Right forelimb (tissue), 1 donor: ENCODE measurements at places on chromosomes 7 and 10.

DNA sequence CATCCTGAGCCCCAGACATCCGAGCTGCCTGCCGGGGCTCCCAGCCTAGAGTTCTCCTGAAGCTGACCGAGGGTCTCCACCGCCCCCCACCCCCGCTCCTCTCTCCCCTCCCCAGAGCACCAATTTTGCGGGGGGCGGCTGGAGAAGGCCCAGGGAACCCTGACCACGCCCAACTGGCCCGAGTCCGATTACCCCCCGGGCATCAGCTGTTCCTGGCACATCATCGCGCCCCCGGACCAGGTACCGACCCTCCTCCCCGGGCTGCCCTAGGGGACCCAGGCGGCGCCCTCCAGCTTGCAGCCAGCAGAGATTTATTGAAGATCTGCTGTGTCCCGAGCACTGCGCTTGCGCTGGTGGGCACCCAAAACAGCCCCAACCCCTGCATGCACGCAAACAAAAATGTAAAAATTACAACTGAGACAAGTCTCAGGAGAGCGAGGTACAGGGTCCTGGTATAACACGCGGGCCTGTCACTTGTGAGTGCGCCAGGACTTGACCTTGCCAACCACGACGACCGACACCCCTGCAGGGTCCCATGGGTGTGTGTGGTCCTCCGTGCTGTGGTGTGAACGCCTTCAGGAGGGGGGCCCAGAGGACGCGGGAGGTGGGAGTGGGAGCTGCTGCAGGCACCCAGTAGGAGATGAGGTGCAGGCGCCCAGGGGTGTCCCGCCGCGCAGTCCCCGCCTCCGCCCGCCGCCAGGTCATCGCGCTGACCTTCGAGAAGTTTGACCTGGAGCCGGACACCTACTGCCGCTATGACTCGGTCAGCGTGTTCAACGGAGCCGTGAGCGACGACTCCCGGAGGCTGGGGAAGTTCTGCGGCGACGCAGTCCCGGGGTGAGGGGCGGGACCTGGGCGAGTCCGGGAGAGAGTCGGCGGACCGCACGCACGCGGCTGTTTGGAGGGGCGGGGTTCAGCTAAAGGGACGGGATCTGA lies 3.1 kb downstream of the PCOLCE start:
- no peak for DNase-seq

DNA sequence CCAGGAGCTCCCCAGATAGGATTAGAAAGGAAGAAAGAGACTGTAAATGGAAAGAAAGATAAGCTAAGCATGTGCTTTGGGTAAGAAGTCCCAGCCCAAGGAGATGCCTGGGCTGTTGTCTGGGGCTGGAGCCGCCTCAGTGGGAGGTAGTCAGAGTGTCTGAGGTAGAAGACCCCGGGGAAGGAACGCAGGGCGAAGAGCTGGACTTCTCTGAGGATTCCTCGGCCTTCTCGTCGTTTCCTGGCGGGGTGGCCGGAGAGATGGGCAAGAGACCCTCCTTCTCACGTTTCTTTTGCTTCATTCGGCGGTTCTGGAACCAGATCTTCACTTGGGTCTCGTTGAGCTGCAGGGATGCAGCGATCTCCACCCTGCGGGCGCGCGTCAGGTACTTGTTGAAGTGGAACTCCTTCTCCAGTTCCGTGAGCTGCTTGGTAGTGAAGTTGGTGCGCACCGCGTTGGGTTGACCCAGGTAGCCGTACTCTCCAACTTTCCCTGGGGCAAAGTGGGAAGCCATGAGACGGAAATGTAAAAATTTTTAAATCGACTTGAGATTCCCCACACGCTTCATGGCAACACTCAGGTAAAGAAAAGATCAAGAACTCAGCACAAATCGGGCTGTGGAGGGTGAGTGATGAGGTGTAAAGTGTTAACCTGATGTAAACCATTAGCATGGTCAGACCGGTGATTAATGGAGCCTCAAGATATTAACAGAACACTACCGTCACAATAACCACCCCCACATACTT lies 1.3 kb downstream of the HOXA1 start:
- DNase-seq: no peak

DNA sequence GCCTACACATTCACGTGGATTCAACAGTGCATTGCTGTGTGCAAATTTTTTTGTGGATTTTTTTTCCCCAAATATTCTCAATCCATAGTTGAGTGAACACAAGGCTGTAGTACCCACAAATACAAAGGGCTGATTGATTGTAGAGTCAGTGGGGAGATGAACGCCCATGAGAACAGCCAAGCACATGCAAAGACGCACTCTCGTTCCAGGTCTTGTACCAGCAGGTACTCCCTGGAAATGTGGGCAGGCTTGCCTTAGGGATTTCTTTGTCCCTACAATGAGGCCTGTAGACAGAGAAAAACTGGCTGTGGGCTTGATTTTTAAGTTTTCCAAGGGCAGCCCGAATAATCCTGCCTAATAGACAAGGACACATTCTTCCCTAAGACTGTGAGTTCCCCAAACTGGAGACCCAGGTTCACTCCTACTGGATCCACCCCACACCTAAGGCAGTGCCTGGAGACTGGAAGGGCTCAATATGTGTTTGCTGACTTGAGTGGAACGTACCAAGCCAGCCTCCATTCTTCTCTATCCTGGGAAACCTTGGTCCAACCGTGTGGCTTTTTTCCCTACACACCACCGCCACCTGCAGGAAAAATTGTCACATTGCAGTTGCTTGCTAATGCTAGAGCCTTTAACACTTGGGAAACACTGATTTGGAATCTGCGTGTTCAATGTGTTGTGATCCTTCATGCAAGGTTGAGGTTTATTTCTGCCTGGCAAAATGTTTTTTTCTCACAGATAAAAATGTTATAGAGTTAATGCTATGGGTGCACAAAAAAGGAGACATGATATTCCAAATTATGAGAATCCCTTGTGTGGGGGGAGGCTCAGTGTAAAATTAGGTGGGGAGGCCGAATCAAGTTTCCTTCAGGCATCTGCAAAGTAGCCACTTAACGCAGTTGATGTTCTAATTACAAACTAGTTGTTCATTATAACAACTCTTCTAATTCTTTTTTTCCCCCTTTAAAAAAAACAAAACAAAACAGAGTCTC lies 49.3 kb downstream of the PPP1R17 start:
- peak; percentile 74 for DNase-seq

DNA sequence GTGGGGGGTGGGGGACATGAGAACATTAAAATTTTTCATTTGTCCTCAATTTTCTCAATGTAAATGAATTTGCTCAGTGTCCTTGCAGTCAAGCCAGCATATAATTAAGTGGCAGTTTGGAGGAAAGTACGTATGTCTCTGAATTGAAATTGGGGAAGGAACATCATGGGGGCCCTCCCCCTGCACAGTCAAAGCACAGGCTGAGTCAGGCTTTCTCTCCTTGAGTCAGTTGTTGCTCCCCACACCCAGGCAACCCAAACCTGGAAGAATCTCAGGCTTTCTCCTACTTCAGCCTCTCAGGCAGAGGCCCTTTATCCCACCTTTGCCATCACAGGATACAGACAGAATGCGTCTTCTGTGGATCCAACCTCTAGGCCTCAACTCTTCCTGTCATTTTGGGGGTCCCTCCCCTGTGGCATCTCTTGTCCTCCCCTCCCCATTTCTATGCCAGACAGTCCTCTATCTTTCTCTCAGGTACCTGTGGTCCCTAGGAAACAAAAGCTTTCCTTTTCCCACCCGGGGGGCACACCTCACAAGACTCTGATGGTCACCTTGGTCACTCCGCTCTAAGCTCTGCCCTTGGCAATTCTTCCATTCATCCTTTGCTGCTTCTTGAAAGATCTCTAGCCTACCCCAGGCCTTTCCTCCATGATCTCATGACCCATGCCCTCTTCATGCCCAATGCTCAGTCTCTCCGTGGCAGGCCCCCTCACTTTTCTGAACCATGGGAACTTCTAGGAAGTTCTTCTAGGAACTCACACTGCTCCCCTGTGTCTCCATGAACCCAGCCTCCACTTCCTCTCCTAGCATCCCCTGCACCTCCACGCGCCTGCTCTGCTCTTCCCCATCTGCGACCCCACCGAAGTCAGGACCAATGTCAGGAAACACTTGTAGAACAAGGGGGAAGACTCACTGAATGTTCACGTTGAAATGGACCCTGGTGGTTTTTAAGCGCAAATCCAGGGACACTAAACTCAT lies 40.4 kb downstream of the CREB3L2 start:
- DNase-seq: no peak

DNA sequence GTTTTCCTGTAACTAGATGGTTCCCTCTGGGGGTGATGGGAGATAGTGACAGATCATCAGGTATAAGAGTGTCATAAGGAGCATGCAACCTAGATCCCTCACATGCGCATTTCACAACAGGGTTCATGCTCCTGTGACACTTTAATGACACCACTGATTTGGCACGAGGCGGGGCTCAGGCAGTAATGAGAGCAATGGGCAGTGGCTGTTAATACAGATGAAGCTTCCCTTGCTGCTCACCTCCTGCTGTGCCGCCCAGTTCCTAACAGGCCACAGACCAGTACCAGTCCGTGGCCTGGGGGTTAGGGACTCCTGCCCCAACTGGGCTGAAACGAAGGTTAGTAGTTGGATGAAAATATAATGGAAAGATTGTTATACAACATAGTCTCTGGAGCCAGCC lies 201.6 kb upstream of the LRRN3 start:
- no peak for DNase-seq

DNA sequence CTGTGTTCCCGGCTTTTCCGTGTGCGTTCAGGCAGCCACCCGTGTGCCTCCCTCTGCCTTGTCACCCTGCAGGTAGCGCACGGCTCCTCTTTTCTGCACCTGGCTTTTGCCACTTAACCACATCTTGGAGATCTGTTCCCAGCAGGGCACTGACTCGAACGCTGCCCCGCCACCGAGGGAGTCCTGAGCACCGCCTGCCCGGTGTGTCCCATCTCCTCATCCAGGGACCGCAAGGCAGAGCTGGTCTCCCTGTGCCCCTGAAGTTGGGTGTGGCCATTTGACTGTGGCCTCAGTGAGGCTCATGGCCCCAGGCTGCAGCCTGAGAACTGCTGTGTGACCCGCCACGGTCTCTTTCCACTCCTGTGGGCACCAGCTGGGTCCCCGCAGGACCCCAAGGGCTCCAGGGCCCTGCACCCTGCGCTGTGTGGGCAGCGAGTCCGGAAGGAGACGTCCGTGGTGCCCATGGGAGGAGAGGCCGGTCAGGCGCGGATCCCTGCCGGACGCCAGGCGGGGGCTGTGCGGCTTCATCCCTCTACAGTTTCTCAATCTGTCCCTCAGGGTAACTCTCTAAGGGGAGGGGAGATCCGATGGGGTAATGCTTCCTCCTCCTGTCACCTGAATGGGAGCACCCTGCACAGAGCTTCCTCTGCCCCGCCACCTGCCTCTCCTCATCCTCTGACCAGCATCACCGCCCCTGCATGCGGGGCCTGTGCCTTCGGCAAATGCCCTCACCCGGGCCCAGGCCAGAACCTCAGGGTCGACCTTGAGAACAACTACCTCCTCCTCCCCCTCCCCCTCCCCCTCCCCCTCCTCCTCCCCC lies 1.8 kb upstream of the INTS1 start:
- no peak for DNase-seq

DNA sequence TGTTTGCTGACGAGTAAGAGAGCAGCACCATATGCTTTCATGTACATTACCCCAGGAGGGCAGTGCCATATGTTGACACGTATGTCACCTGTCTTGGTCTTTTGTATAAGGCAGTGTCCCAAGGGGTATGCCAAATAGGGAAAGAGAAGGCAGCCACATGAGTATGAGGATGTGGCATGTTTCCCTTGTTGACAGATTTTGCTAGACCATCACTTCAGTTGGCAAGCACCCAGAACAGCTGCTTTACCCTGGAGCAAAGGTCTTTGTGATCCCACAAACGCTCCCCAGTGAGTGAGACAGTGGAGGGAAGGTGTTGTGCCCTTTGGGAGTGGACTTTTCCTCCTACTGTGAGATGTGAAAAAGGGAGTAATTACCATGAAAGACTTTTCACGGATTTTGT lies 350.1 kb downstream of the ETV1 start:
- no peak for DNase-seq

GRCh38 chr10:62528441-62528840 lies 154.3 kb downstream of the ZNF365 start:
- no peak for DNase-seq

DNA sequence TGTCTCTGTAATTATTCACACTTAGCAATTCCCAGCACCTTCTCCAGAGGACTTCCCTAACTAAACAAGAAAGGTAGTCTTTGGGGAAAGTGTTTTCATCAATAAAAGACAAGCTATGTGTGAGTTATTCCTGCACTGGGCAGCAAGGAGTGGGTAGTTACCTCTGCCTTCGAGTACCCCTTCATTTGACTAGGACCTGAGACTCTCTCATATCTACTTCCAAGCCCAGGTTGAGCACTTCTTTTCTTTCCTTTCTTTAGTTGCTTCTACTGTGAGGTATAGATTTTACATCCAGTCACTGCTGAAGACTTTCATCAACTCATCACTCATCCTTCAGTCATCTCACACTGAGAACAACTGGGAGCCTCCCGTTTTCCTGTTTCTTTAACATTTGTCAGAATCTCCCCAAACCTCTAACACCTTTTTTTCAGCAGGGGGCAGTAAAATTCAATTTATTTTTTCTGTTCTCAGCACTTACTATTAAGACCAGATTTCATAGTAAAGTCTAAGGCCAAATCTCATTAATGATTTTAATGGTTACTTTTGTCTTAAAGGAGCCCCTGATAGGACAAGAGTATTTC lies 80.1 kb upstream of the PRSS1 start:
- DNase-seq: no peak

DNA sequence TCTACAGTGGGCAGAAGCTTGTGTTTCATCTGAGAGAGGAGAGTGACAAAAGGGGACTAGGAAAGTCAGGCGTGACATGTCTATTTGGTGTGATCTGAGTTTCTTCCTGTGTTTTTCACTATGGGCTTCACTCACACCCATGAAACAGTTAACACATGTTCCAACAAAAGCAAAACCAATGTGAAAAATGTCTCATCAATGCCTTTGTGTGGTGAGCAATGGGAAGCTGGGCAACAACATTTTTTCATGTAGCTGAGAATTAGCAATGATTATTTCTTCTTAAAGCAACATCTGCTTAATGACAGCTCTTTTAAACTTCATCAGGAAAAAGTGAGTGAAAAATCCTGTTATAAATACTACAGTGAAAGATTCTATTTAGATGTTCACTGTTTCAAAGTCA lies 76.2 kb downstream of the NXPH1 start:
- DNase-seq: no peak

DNA sequence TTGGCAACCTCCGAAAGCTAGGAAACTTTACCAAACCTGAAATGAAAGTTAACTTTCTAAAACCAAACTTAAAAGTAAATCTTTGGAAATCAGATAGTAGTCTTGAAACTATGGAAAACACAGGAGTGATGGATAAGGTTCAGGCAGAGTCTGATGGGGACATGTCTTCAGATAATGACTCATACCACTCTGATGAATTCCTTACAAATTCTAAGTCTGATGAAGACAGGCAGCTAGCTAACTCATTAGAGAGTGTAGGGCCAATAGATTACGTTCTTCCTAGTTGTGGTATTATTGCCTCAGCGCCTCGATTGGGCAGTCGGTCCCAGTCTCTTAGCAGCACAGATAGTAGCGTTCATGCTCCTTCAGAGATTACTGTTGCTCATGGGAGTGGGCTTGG lies 45.9 kb downstream of the MCMBP start:
- DNase-seq: no peak

GRCh38 chr7:9939176-9939575 lies 1034.5 kb upstream of the PHF14 start:
- DNase-seq: no peak

- no peak for DNase-seq
Measured at GRCh38 chr10:15293862-15294842, 76.9 kb downstream of the FAM171A1 start.

- DNase-seq: no peak
Measured at GRCh38 chr7:88278881-88279280, 27.8 kb downstream of the STEAP4 start.
